T1000 (cell line): ENCODE measurements at places on chromosomes 11 and 22.

- no peak for DNase-seq
Measured at GRCh38 chr11:7449211-7449840, 36.0 kb upstream of the OLFML1 start.

DNA sequence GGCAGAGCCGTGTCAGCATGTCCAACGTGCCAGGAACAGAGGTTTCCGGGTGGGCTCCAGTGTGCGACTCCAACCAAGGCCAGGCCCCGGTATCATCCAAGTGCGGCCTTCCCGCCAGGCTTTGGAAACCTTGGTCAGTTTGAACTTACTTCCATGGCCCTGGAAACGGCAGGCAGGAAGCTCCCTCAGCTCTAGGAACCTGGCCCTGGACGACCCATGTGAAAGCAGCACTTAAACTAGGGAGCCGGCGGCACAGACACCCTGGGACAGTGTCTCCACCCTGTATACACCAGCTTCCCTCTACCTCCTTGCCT is 65.2 kb downstream of the MYH9 start:
- no peak for DNase-seq

DNA sequence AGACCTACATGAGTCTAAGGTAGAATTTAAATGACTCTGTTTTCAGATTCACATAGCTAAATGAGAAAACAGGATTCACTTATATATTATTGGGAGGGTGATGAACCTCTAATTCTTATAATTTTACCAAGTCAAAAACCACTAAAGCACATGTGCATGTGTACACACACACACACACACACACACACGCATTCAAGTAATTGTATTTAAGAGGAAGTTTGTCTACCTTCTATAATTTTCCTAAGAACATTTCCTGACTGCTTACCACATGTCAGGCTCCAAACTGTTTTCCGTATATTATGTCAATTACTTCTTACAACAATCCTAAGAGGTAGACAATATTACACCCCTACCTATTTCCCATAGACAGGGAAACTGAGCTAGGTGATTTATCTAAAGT is 6.7 kb downstream of the RNF141 start:
- no peak for DNase-seq

- DNase-seq, result no peak
Measured at GRCh38 chr11:45844822-45845578, 2.3 kb upstream of the CRY2 start.

DNA sequence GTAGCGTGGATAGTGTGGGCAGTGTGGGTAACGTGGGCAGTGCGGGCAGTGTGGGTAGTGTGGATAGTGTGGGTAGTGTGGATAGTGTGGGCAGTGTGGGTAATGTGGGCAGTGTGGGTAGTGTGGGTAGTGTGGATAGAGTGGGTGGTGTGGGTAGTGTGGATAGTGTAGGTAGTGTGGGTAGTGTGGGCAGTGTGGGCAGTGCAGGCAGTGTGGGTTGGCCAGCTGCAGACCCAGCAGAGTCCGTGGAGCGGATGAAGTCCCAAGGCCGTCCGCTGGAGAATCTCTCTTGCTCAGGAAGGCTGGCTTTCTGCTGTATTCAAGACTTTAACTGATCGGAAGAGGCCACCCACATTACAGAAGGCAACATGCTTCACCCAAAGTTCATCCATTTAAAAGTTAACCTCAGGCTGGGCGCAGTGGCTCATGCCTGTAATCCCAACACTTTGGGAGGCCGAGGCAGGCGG is 26.1 kb upstream of the KRTAP5-6 start:
- DNase-seq, result no peak

- no peak for DNase-seq
Measured at GRCh38 chr11:724049-724777, 18.2 kb downstream of the EPS8L2 start.
